Frontal cortex (tissue), 4 donors: ENCODE measurements at places on chromosomes 12 and 14.
A peak's percentile ranks its signal among the peaks of the same experiment; 100 is the strongest.

DNA sequence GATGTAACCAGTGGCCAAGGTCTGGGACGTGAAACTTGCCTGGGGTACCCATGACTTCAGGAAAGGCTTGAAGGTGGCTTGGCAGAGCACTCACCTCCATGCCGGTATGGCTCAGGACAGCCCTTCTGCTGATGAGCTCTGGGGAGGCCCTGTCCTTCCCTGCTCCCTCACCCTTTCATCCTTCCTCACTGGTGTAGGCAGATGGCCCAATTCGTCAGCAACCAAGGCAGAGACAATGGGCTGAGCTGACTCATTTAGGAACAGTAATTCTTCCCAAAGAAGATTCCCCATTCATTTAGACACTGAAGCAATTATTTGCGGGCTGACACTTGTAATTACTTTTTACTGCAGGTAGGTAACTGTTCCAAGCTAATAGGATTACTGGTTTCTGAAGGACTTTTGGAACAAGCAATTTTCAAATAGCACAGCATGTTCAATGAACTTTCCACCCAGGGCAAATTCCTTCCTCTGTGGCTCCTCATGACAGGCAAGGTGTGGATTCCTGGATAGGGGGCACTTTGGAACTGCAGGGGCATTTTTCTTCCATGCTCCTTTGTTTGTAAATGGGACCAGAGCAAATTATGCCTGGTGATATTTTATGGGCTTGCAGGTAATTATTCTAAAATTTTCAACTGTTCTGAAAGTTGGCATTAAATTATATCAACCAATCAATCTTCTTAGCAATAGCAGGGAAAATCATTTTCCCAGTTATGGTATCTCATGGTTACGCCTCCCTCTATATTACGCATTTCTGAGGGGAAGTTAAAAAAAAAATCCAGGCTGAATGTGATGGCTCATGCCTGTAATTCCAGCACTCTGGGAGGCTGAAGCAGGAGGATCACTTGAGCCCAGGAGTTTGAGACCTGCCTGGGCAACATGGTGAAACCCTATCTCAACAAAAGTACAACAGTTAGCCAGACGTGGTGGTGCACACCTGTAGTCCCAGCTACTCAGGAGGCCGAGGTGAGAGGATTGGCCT is 24.1 kb upstream of the NRDE2 start:
- no peak for DNase-seq

DNA sequence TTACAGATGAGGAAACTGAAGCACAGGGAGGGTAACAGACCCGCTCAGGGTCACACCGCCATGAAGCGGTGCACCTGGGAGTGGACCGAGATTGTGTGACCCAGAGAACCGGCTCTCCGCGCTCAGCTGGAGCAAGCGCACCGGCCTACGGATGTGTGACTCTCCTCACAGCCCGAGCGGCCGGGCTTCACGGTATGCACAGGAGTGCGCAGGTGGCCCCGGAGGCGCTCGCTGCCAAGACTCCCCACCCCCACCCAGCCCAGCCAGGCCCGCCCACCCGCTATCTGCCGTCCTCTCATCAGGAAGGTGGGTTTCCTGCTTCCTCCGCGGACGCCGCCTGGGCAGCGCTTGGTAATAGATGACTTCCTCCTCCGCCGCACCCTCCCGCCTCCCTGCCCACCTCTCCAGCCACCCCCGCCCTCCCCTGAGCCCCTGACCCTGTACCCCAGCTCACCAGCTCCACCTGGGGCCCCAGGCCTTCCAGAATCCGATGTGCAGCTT is 110.7 kb downstream of the NCOR2 start:
- no peak for DNase-seq

- DNase-seq = no peak
Observed at GRCh38 chr12:109732321-109733305, 19.0 kb downstream of the FAM222A start.

GRCh38 chr12:4441355-4442335 is 4.0 kb downstream of the FGF6 start:
- DNase-seq = peak; percentile 18

- no peak for DNase-seq
Observed at GRCh38 chr12:90959032-90959431, 4.1 kb upstream of the CCER1 start.

- DNase-seq = no peak
Observed at GRCh38 chr12:59115526-59115925, 195.2 kb upstream of the LRIG3 start.

DNA sequence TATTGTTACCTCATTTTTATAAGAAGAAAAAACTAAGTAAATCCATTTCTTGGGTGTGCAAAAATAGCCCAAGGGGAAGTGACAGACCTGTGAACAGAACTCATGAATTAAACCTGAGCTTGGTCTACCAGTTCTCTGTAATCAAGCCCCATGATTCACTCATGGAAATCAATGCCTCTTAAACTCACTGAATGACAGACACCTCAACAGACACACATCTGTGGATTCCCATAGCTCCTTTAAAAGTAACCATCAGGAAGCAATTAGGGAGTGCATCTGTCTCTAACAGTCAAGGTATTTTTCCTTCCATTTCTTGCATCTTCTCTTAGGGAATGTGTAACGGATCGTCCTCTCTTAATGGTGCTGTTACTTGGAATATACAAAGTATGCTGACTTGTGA is 215.0 kb upstream of the EEA1 start:
- no peak for DNase-seq

DNA sequence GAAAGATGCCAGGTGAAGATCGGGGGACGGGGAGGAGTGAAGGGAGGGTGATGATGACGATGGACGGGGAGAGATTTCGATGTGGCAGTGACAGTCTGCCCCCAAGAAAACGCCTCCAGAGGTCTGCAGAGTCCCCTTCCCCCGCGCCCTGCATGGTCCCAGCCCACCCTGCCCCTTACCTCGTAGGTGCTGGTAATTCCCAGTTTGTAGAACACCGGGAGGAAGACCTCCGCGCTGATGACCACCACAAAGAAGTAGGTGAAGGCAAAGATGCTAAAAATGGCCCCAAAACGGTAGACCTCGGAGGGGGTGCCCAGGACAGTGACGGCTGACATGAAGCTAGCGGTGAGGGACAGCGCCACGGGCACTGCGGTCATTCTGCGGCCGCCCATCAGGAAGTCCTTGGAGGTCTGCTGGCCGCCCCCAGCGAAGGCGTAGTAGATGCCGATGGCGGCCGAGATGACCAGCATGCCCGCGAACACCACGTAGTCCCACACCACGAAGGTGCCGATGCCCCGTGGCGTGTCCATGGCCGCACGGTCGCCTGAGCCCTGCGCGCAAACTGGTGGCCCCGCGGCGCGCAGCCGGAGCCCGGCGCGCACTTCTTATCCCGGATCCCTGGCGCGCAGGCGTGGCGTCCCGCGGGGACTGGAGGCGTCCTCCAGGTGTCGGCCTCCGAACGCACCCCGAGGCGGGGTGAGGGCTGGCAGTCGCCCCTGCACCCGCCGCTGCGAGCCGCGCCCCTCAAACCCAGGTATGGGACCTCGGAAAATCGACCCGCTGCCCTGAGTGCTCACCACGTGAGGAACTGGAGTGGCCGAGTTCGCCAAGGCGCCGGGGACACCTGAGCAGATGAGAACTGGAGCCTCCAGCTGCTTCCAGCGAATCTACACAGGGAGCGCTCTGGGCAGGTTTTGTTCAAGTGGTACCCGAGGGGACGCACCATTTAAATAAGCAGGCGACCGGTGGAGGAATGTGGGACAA is at the start of gene SLC5A8:
Gene SLC5A8 (minus strand): TSS at position 920 of the 984 bp plus-strand sequence. CDS start 390 bp downstream, at position 530.
- peak; percentile 19 for DNase-seq

- DNase-seq = no peak
Observed at GRCh38 chr14:68977180-68977717, 1.9 kb downstream of the ACTN1 start.

DNA sequence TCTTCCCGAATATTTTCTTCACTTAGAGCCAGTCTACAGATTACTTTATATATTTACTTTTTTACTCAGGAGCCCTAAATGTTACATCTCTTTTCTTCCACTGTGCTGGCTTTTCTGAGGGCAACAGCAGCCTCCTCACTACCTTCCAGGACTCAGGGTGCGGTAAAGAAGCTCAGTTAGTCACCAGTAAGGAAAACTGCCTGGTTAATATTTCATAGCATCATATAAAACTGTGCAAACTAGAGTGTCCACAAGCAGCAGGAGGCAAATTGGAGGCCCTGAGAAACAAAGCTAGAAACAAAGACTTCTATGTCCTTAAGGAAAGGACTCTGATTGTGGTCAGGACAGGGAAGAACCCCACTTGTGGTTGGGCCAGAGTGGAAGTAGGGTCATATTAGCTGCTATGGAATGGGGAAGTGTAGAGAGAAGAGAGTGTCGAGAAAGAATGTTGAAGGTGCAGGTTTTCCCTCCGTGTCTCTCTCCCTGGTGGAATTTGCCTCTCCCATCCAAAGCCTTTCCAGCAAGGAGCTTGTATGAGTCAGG is 220.1 kb downstream of the SLC15A4 start:
- no peak for DNase-seq

DNA sequence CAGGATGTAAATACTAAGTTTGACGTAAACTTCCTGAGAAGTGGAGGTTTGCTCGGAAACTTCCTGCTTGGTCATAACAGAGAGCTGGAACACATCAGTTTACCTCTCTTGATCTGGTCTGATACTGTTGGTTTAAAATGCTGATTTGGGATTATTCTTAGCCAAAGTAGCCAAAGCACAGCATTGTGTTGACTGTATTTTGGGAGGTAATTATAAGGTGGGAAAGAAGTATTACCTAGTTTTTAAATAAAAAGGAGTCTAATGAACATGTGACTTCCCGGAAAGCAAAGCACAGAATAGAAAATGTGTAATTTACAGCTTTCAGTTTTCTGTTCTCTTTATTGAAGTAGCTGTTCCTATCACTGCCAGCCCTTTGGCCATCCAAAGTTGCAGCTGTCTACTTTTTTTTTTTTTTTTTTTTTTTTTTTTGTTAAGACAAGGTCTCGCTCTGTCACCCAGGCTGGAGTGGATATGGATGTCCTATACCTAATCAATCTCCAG is 52.2 kb upstream of the SRP54 start:
- DNase-seq = no peak
